ENCODE measurements at places on chromosomes 1 and 21.

DNA sequence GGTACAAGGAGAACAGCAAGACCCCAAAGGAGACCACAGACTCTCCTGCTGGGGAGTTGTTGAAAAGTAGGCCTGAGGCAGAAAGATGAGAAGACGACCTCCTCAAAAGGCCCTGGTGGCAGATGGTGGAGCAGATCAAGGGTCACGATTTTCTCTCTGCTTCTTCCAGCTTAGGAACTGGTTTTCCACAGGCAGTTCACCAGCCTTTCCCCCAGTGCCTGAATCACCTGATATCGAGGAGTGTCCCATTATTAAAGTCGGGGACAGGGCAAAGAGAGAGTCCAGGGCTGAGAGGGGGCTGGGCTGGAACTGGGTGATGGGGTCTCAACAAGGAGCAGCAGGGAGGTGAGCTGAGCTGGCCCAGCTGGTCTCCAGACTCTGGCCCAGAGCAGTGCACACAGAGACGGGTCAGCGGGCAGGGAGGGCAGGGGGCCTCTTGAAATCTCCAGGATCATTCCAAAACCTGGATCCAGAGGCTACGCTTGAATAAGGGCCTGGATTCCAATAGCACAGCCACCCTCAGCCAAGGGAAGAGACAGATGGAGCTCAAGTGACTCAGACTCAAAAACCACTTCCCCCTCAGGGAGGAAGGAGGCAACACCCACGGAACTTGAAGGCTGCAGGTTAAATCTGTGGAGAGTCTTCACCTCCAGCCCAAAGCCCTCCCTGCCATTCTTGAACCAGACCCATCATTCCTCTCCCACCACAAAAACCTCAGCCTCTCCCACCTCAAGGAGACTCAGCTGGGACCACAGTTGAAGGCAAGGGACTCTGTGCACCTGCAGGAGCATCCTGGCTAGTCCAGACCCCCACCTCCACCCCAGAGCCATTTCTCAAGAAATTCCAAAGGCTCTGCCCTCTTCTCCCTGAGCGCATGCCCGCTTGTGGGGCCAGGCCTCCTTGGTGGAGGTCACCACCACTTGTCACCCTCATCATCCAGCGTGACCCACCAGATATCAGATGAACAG, at the start of gene S100A5:
TSS of gene S100A5 (minus strand) at position 541 of the 968 bp plus-strand sequence. CDS start 743 bp downstream, outside the sequence.
- no peak for DNase-seq

GRCh38 chr1:228045871-228046270, 36.6 kb upstream of the ARF1 start:
- DNase-seq = no peak

GRCh38 chr21:29219165-29219770, 79.5 kb upstream of the BACH1 start:
- DNase-seq = no peak

- no peak for DNase-seq
Measured at GRCh38 chr1:92949937-92950817, 11.1 kb downstream of the DIPK1A start.

- DNase-seq = peak; percentile 30
Measured at GRCh38 chr1:198699167-198700015, 60.6 kb downstream of the PTPRC start.

DNA sequence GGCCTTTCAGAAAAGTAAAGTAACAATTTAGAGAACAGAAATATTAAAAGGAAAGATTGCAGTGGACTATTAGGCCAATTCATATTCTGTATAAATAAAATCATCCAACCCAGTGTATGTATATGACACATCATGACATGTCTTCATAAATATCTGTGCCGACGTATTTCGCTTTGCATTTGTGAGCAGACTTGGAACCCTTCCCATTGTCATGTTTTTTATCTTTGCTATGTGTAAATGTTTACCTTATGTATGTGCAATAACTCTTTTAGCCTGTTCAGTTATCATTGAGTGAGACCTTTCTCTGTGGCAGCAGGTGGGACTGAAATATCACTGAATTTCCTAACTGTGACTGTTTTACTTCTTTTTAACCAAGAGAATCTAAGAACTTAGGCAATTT, 58.0 kb upstream of the FAM3B start:
- DNase-seq = no peak

DNA sequence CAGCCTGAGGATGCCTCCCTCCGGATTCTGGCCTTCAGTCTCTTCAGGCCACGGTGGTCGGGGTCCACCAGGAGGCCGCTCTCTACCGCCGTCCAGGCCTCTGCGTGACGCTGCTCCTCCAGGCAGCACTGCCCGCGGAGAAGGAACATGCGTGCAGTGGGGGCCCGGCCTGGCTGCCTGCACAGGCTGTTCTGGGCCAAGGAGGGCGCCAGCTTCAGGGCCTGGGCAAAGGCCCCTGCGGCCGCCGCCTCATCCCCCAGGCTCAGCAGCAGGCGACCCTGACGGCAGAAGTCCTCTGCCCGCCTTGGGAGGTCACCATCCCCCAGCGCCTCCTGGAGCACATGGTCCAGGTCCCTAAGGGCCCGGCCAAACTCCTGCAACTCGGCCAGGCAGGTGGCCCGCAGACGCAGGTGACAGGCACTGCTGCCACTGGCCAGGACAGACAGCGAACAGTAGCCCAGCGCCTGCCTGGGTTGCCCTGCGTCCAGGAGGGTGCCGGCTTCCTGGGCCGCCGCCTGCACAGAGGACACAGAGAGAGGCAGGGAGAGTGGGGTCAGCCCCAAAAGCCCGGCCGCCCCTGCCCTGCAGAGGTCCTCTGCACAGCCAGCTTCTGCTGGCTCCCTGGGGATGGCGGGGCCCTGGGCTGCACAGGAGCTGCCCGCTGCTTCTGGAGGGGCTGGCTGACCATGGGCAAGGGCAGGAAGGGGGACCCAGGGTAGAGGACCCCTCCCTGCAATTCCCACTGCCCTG, 8.7 kb upstream of the MMEL1 start:
- no peak for DNase-seq

DNA sequence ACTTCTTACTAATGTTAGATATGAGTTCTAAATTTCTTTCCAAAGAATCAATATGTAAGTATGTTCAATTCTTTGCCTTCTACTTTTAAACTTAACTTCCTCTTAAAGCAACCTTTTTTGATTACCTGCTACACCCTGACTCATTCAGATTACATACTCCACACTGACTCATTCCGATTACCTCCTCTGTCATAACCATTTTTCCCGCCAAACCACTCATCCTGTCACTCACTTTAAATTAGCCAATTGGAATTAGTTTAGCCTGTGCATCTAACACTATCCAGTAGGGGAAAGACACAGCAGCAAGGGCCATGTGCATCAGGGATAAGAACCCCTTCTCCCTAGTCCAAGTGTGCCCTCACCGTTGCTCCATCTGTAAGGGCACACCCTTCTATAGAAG, 815.5 kb downstream of the BRINP3 start:
- DNase-seq = peak; percentile 21

GRCh38 chr1:23148084-23148483, 20.6 kb downstream of the LUZP1 start:
- DNase-seq = no peak

DNA sequence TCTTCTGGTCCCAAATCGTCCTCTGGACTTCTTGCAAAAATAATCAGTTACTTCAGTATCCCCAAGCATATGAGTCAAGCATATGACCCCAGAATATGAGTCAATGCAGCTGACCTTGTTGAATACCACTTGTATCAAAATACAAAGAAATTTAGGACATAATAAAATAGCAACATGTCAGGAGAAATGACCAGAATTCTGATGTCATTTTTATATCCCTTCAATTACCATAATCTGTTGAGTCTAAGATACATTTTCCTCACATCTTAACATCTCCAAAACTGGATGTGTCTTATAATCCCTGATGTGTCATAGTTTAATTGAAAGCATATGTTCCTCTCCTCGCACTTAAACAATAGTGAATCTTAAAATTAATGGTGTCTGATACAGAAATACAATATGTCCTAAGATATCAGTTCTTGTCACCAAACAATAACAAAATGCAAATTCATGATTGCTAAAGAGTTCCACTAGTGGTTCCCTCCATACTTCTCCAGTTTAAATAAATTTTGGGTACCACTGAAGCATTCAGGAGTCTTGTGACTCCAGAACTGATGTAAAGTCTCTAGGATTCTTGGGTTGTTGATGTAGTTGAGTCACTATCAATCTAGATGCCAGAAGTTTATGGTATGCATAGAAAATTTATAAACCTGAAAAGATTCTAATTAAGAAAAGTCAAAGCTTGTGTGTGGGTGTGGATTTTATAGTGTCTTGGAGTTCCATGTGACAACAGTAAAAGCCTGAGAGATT, 41.8 kb downstream of the KIFAP3 start:
- DNase-seq = no peak

DNA sequence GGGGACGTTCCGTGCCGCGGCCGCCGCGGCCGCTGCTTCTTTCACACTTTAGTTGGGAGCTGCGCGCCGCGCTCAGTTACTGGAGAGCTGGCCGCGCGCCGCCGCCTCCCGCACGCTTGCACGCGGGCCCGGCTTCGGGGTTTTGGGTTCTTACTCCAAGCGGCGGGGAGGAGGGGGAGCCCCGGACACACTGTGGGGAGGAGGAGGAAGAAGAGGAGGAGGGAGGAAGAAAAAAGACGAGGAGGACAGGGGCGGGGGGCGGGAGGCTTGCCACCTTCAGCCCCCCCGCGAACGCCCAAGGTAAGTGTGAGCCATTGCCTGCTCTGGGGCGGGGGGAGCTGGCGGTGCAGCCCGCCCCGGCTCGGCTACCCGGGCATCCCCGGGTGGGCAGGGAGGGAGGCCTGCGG, 243 bp downstream of the C1orf21 start:
- no peak for DNase-seq

DNA sequence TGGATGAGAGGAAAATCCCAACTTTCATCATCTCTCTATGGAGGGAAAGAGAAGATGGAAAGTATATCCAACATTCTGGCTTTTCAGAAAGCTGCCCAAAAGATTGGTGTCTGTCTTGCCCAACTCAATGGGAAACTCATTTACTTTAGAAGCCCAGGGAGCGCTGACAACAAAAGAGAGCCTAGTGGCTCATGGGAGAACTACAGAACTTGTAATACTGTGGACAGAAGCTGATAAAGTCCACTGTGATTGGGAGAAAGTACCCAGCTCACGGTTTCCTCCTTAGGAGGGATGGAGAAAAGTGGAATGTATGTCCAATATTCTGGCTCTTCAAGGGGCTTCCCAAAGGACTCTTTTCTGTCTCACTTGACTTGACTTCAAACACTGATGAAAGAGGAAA, 66.0 kb downstream of the RGS21 start:
- peak; percentile 1 for DNase-seq

GRCh38 chr21:45592208-45592619, 50.0 kb upstream of the SLC19A1 start:
- DNase-seq = no peak

GRCh38 chr1:198701250-198701649, 62.4 kb downstream of the PTPRC start:
- DNase-seq = no peak

DNA sequence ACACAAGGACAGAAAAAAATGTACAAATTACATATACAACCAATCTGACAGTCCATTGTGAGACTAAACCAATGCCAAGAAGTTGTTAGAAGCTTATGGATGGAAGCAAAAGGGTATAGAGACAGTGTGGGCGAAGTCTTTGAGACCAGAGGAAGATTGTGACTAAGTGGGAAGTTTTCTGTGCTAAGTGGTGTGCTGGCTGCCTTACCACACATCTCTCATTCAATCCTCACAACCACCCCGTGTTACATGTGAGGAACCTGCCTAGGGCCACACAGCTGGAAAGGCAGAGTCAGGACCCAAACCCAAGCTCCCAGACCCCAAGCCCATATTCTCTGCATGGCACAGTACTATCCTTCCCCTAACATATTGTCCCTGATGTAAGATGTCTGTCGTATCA, 53.5 kb upstream of the DUSP10 start:
- DNase-seq = no peak

DNA sequence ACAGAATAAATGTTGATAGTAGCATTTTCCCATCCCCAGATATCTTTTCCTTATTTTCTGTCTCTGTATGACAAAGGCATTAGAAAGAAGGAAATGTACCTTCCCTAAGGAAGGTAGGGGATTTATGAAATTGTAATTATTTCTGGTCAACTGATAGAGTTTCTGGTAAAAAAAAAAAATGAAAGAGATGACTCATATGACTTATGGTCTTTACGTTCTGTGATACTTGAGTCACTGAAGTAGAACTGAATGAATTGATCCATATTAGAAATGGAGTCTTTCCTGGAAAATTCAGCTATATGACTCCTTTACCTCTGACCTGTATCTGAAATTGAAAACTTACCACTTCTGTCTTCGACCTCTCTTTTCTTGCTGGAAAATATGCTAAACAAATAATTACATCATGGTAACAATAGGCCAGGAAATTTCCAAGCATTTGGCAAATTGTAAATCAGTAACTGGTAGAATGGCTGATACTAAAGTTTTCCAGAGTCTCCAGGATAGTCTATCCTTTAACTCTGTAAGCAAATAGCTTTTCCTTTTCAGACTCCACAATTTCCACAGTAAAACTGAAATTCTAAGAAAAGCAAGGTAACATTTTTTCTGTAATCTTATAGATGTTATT, 364.3 kb upstream of the PTBP2 start:
- no peak for DNase-seq

DNA sequence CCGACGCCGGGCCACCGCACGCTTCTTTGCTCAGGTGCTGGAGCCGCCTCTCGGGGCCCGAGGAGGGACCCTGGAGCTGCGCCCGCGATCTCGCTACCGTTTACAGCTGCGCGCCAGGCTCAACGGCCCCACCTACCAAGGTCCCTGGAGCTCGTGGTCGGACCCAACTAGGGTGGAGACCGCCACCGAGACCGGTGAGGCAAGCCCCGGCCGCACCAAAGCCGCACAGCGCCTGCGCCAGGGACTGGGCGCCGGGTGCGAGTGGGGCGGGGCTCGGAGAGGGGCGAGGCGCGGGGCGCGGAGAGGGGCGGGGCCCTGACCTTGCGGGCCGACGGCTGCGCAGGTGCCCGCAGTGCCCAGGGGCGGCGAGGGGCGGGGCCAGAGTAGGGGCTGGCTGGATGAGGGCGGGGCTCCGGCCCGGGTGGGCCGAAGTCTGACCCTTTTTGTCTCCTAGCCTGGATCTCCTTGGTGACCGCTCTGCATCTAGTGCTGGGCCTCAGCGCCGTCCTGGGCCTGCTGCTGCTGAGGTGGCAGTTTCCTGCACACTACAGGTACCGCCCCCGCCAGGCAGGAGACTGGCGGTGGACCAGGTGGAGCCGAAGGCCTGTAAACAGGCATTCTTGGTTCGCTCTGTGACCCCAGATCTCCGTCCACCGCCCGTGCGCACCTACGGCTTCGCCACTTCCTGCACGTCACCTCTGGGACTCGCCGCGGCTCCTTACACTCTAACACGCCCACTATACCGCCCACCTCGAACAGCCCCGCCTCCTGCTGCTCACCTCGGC, 9.8 kb upstream of the CDC20 start:
- DNase-seq = peak; percentile 85

Data from HepG2 (cell line).